ENCODE measurements at places on chromosomes 2 and 18.

GRCh38 chr2:11155381-11156035, at the start of gene SLC66A3:
SLC66A3 (plus strand) TSS chr2:11155467; CDS start chr2:11155547, 80 bp downstream.
- DNase-seq: no peak

- peak; percentile 90 for DNase-seq
Observed at GRCh38 chr2:196987649-196988364, 61.3 kb upstream of the PGAP1 start.

DNA sequence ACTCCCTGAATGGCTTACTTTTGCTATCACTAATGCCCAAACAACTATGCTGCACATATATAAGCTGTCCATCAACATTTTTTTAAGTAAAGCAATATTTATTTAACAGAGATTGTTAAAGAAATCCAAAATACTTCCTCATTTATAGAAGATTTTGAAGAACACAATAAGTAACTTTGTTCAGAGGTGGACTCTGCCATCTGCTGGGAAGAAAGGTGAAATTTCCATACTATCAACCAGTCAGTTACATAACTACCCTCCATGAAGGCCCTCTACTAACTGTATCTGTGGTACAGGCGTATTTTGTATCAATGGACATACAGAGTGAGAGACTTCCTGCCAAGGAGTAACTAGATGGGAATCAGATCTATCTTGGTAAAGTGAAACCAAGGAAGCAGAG, 106.0 kb downstream of the DTNB start:
- peak; percentile 77 for DNase-seq

- DNase-seq: no peak
Observed at GRCh38 chr2:231182513-231182899, 15.9 kb upstream of the ARMC9 start.

DNA sequence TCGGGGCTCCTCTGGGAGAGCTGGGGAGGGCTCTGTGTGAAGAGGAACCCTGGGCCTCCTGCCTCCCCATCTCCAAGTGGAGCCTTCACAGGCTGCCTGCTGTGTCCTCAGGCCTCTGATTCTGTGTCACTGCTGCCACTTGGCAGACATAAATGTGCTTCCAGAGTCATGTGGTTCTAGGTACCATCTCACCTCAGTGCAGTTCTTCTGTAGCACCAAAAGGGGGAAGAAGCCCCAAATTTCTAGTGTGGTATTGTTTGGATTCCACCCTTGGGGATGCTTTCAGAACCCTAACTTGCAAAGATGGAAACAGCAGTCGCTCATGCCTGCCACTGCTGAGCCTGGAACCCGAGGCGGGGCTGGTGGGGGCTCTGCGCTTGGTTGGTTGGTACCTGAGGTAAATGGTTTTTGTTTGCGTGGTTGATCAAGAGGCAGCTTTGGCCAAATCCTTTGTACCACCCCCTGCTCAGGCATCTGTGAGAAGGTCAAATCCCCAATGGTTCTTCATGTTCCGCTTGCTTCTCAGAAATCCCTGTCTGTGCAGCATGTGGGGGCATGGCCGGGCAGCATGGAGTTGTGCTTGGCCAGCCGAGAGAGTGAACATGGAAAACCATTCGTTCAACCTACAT, 27.5 kb downstream of the COA5 start:
- no peak for DNase-seq

DNA sequence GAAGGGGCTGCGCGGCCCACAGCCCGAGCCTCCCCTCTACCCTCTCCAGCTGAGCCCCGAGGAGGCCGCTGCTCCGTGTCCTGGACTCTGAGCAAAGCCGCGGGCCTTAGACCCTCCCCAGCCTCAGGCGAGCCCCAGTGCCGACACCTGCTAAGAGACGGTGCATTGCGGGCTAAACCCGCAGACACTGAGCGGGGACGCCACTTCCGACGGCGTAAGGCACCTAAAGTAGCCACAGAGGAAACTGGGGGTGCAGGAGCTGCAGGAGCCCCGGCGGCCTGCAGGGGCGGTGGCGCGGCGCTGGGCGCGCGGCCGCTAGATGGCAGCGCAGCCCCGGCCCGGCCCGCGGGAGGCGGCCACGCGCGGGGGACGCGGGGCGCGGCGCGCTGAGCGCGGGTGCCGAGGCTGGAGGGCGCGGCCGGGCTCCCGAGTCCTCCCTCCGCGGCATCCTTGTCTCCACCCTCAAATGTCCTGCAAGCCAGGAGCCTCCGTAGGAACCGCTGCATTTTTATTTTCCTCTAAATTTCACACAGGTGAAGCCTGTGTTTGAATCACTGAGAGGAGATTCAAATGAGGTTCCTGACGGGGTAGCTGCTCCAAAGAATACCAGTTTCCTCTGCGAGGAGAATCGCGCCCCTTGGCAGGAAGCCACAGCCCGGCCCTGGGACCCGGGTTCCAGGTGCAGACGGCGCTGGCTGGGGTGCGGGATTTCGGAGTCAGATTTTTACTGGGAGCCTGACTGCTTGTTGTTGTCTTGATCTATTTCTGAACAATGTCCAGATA, 650.5 kb downstream of the GALR1 start:
- peak; percentile 2 for DNase-seq

DNA sequence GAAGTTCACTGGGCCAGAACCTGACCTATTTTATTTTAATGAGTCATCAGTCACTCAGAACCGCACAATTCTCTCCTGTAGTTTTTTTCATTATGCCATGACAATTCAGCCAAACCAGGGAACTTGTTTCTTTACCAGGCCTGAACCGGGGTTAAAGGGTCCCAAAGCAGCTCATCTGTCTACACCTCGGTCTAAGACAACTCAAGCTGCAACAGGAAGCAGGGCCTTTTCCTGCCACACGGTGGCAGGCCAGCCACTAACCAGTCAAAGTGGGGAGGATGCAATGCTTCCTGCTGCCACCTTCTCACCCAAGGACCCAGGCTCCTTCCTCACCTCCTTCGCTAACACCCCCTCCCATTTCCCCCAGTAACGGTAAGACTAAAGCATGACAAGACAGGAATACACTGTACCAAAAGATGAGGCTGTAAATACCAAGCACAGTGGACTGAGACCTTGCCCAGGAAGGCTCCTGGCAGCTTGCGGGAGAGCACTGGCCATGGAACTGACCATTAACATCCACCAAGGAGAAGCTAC, 56.7 kb upstream of the ACKR3 start:
- peak; percentile 17 for DNase-seq

DNA sequence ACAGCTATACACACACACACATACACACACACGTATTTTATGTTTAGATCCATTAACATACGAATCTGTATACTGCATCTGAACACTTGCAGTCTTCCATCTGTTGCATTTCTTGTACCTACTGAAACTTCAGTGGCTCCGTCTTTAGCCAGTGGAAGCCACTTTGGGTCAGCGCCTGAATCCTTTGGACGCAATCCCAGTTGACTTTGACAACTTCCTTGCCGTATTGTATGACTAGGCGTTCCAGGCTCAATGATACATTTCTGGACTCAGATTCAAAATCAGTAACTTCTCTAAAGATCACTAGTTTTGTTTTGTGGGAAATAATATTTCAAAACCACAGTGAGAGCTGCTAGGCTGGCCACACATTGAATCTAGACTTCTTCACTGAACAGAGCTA, 101.5 kb upstream of the GPC1 start:
- no peak for DNase-seq

DNA sequence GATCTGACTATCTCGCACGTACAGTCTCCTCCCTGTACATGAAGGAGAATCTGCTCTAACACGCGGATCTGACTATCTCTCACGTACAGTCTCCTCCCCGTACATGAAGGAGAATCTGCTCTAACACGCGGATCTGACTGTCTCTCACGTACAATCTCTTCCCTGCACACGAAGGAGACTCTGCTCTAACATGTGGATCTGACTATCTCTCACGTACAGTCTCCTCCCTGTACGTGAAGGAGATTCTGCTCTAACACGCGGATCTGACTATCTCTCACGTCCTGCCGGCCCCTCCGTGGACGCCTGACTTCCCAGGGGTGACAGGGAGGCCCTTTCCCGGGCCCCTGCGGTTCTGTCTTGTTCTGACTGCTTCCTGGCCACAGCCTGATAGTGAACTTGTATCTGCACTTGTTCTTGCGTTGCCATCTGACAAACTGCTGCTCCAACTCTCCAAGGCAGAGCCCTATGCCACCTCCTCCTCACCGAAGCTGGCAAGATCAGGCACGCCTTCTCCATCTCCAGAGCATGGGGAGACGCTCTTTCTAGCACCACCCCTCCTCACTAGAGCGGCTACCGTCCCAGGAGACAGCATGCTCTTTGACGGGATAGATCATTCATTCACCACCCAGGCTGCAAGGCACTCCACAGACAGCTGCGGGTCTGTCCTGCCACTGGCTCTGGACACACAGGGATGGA, 238.6 kb downstream of the TWIST2 start:
- no peak for DNase-seq

DNA sequence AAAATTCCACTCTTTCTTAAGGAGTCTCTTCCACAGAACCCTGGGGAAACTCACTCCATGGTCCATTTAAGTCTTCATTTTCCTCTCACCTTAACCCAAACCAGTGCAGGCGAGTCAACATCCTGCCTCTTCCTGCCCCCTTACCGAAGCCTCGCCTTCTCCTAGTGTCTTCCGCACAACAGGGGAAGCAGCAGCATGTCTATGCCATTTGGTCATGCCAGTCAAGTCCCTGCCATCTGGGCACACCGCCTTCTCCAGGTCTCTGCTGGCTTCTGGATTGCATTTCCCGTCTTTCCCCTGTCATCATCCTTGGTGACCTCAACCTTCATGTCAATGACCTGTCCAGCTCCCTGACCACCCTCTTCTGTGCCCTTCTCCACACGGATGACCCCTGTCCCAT, 77.3 kb upstream of the FZD7 start:
- DNase-seq: no peak

DNA sequence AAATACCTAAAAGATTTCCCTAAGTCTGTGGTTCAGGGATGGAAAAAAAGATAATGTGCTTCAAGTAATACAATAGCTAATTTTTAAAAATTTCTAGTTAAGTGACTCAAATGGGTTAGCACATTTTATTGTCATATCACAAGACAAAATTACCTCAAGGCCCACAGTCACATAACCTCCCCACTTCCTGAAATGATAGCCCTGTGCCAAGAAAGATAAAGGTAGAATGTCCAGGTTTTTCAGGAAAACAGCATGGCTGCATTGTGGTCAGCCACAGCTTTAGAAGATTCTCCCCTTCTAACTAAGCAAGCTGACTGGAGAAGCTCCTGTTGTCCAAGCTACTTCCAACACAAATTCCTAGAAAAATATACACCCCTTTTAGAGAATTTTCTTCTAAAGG, 127.1 kb upstream of the SLC35G4 start:
- DNase-seq: no peak

DNA sequence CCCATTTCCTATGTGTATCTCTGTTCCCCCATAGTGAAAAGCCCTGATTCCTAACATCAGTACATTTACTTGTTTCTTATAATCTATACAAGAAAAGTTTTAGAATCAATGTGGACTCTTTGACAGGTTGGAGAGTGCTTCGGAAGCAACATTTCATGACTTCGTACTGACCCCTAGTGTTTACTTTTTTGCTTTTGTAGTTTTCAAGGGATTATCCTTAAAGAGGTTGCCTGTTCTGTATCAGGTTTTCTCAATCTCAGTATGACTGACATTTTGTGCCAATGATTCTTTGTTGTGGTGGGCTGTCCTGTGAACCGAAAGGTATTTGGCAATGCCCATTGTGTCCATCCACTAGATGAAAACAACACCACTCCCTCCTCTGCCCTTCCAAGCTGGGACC, 43.3 kb upstream of the SERPINB2 start:
- DNase-seq: peak; percentile 20

GRCh38 chr2:12073217-12073852, 326.9 kb downstream of the LPIN1 start:
- no peak for DNase-seq

DNA sequence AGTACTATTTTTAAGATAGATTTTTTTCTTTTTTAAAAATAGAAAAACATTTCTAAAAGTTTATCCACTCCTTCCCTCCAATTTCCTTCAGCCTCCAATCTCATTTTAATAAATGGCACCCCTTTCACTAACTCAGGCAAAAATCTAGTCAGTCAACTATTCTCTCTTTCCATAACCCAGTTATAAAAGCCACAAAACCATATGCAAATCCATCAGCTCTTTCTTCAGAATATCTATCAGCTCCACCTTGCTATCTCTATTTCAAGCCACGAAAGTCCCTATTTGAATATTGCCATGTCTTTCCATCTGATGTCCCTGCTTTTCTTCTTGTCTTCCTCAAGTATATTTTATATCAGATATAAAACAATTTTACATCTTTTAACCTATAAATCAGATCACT, 397.1 kb downstream of the ERBB4 start:
- no peak for DNase-seq

DNA sequence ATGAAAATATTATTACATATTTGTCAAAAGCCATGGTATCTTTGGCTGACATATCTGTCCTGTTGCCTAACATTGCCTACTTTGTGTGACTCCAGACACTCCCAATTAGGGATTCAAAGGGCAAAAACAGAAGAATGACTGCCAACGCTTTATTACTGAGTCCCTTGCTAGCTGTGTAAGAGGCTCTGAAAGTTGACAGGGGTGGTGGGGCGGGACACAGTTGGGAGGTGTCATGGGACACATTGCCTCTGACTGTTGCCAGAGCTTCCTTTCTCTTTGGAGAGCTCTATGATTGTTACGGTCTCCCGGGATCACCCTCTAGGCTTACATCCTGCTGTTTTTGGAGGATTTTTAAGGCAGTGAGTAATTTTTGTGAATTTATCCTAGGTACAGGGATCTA, 249.6 kb upstream of the ACVR2A start:
- DNase-seq: no peak

GRCh38 chr2:132620115-132620514, 49.9 kb downstream of the LYPD1 start:
- no peak for DNase-seq

- DNase-seq: no peak
Observed at GRCh38 chr2:135685361-135685760, 56.3 kb upstream of the UBXN4 start.

GRCh38 chr2:237431372-237431771, 17.4 kb upstream of the COL6A3 start:
- no peak for DNase-seq

- DNase-seq: no peak
Observed at GRCh38 chr2:108923019-108923700, 65.9 kb downstream of the EDAR start.

DNA sequence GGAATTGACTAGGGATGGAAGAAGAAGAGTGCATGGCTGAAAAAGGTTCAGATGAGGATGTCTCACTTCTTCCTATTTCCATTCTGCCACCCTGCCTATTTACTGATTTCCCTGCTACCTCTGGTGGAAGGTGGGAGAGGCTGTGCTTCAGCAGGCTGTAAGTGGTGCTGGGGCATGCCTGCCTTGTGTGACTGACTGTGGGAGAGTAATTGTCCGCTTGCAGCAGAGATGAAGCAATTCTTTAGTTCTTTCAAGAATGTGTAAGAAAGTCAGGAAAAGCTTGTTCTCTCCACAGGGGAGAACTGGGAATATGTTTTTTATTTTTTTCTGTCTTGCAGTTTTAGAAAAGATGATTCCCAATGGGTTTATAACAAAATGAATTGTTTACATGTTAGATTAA, 72.5 kb upstream of the NYAP2 start:
- no peak for DNase-seq

GRCh38 chr18:23945416-23946079, 69.0 kb upstream of the TTC39C start:
- DNase-seq: no peak

All from COLO829 (cell line).